Activated CD4-positive, alpha-beta T cell treated with anti-CD3 and anti-CD28 coated beads for 24 hours (primary cell): ENCODE measurements at places on chromosomes 6 and 20.

GRCh38 chr6:170152989-170153388 lies 137.9 kb downstream of the DLL1 start:
- DNase-seq = no peak

DNA sequence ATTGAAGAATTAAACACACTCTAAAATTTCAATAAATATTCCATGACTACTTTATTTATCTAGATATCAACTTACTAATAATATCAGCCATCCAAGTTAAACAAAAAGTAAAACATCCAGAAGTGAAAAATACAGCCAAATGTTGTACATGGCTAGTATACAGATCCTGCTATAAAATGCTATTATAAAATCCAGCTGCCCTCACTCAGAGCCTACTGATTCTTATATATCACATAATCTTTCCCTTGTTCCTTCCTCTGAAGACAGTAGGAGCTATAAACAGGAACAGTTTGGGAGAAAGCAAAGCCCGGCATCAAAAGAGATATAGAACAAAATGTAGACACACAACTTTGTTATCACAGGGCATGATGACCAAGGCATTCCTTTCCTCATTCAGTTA lies 212.9 kb downstream of the PLCB4 start:
- DNase-seq = no peak

DNA sequence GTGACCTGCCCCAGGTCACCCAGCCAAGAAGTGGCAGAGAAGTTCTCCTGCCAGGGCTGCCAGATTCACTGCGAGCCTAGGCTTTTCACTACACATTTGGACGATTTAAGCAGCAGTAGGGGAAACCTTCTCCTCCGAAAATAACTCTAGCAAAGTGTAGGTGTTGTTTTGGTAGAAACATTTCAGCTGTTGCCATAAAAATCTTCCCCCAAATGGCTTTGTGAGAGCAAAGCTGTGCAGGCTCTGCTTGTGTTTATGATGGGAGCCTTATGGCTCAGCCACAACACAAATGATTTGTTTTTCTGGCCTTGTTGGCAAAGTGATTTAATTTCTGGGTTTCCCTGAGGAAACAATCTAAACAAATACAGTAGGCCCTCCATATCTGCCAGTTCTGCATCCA lies 81.8 kb downstream of the PLCB4 start:
- no peak for DNase-seq

- no peak for DNase-seq
These were observed 139.4 kb downstream of the RNGTT start for GRCh38 chr6:88823998-88824397.

DNA sequence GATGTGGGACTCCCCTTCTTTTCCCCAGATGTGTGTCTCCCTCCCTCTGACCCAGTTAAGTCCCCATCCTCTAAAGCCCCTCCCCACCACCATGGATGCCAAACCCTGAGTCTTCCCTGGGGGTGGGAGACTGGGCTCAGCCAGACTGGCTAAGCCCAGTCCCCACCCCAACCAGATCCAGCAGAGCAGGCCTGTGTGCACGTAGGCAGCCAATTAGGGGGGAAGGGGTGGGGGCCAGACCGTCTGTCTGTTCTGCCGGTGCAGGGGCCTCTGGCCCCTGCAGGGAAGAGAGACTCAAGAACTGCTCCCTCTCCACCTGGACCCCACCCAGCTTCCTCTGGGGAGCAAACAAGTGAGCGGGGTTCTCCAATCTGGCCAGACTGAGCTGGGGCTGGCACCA lies 605 bp downstream of the COX4I2 start:
- DNase-seq = no peak

DNA sequence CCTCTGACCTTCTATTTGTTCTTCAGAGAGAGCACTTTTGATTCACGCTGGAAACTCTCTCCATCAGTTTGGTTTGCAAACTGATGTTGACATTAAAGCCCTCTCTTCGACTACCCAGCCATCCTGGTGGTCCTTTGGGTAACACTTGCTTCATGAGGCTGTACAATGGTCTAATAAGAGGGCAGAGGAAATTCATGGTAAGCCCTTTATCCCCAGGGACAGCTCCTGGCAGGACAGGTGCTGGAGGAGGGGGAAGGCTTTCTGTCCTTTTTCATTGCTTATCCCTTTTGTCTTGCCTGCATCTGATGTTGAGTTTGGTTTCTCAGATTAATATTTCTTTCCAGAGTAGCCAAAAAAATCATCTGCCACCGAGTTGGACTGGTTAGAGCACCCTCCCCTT lies 52.1 kb upstream of the CD93 start:
- DNase-seq = no peak

- no peak for DNase-seq
These were observed 84.0 kb upstream of the ZNF217 start for GRCh38 chr20:53677447-53678314.

GRCh38 chr6:80454197-80454596 lies 347.7 kb downstream of the BCKDHB start:
- no peak for DNase-seq
